ENCODE measurements at places on chromosomes 16 and 17.

DNA sequence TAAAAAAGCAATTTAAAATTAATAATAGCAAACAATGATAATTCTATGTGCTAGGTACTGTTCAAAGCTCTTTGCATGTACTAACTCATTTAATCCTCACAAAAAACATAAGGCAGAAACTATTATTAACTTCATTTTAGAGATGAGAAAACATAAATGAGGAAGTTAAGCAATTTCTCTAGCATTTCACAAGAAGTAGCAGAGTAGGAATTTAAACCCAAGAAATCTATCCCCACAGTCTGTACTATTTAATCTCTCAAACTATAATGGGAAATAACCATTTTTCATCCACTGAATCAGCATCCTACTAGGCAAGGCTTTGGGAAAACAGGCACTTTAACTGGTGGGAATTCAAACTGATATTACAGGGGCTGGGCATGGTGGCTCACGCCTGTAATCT lies 42.2 kb upstream of the INTS2 start:
- no peak for DNase-seq

DNA sequence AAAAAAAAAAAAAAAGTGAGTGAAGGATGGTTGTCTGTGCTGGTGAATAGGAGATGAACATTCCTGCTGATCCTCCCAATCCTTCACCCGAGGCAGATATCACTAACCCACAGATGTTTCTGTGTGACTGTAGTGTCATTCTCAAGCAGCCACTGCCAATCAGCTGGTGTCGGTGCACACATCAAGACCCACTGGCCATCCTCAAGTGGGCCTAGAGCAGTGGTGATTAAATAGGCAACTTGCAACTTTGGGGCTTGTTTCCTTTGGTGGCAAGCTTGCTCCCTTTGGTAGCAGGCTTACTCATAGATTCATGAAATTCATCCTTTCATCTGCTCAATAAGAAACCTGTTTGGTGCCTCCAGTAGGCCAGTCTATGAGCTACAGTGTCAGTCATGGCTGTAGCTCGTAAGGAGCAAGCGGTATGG lies 51.1 kb upstream of the LGALS9 start:
- no peak for DNase-seq

DNA sequence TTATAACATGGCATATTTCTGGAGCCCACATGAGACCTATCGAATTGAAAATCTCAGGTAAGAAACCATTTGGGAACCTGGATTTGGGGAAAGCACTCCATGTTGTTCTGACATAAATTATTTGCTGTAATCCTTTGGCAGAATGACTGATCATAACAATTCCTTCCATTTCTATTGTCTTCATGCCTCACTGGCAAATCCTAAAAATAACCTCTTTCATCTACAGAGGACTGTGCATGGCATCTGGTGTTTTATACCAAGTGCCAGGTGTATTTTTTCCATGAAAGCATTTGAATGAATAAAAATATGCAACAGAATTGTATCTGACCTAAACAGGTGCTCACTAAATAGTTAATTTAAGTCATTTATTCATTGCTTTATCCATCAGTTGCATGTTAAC lies 33.7 kb upstream of the COQ7 start:
- DNase-seq = no peak

DNA sequence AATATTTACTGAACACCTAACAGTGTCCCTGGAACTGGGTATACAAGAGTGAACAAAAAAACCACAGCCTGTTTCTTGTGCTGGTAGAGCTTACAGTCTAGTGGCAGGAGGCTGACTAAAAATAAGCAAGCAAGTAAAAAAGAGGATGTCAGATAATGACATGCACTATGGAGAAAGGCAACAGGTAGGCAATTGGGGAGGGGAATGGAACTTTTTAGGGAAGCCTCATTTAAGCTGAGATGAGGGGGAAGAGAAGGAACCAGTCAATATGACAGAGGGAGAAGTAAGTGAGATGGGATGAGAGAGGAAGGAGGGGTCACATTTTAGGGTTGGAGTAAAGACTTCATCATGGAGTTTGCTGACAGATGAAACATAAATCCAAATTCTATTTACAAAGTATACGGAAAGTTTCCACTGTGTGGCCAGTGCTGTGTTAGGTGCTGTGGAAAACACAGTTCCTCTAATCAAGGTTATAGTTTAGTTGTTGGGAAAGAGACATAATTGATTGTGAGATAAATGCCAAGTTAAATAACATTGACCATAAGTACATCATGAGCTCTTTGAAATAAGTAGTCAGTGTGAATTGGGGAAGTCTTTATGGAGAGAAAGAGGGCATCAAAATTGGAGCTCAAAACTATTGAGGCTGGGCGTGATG lies 251.4 kb downstream of the FTO start:
- DNase-seq = no peak

DNA sequence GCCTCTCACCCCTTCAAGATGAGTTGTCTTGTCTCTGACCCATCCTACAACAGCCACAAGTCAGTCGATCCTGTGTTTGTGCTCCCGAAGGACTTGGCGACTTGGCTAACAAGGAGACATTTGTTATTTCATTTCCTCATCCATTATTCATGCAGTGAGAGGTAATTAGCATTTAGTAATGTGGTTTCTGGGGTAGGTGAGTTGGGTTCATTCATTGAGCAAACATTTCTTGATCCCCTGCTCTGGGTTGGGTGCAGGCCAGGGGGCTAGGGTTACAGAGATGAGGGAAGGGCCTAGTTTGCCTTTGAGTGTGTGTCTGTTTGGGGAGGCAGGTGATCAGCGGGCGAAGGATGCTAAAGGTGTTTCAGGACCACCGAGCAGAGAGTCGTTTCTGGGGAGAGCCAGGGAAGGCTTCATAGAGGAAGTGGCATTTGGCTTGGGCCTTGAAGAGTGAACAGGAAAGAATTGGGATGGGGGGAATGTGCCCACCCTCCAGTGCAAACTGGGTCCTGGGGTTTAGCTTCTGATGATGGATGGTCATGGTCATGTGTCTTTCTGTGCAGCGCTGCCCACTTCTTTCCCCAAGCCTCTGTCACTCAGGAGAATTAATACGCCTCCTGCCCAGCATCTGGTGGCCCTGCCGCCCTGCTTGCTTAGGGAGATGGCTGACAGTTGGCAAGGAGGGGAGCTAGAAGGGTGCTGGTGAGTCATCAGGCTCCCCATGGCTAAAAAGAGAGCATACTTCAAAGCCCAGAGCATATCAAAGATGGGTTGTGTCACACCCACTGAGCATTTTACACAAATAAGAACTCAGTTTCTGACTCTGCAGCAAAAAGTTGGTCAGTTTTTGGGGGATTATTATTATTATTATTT lies 38.5 kb downstream of the MSI2 start:
- no peak for DNase-seq

- no peak for DNase-seq
Measured at GRCh38 chr17:76404256-76404655, 19.8 kb downstream of the SPHK1 start.

DNA sequence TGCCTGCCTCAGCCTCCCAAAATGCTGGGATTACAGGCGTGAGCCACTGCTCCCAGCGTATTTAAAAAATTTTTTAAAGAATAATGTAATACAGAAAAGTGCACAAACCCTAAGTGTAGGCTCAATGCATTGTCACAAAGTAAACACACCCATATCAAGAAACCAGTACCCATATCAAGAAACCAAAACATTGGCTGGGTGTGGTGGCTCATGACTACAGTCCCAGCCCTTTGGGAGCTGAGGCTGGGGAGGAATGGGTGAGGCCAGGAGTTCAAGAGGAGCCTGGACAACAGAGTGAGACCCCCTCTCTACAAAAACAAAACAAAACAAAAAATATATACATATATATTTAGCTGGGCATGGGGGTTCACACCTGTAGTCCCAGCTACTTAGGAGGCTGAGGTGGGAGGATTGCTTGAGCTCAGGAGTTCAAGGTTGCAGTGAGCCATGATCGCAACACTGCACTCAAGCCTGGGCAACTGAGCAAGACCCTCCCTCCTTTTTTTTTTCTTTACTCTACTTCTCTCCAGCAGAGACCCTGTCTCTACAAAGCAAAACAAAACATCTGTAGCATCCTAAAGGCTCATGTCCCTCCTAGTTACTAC lies 9.3 kb upstream of the PRR14 start:
- DNase-seq = no peak

- DNase-seq = no peak
Measured at GRCh38 chr17:78665952-78666920, 89.0 kb upstream of the DNAH17 start.

DNA sequence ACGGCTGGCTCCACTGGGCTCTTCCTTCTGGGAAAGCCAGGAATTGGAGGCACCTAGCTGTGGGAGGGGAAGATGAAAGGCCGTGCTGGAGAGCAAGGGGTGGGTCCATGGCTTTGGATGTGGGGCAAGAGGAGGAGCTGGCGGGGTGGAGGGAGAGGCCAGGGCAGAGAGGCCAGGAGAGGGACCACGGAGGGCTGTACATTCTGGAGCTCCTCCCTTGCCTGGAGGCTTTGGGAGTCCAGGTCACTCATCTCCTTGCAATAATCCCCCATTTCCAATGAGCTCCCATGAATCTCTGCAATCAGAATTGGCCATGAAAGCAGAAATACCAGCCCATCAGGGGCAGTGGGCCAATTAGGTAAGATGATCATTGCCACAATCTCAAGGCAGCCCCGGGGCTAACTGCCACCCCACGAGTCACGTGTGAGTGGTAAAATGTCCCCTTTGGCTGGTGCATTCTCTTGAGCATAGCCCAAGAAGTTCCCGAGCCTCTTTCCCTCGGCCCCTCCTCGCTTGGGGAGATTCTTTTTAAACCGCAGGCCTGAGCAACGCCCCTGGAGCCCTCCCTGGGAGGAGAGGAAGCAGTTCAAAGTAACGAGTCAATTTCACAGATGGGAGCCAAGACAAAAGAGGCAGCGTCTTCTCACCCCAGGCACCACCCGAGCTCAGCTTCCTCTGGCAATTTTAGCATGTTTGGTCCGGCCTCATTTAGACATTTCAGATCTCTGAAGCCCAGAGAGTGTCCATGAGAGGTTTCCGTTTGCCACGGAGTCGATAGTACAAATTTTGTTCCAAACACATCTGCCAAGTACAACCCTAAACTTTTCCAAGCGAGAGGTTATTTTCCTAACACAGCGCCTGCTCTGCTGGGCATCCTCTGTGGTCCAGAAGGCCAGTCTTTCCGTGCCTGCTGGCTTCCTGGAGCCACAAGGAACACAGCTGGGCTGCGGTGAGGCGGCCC lies 13.4 kb downstream of the RTN4RL1 start:
- DNase-seq = no peak

DNA sequence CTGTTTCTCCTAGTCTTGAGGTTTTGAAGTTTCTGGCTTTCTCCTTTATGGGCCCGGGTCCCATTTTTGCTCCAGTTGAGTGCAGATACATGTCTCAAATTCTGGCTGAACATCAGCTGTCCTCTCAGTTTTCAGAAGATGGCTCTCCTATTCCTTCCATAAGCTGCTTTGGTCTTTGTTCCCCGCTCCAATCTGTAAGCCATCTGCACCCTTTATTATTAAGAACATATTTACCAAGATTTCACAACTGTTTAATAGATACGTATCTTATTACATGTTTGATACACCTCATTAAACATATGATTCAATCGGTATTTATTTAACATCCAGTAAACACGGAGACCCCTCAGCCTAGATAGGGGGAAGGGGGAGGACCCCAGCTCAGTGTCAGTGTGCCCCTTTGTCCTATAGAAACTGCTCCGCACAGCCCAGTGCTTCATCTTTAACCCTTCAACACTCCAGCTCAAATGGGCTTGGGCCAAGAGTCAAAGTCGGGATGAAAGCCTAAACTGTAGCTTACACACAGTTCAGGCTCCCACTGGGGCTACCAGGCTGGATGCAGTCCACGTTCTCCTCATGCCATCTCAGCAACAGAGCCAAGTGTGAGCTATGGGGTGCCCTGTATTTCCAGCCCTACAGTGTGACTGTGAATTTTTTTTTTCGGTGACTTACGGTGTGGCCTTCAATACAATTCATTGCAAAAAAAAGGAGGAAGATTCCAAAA lies 166.0 kb upstream of the ZFHX3 start:
- DNase-seq = no peak

DNA sequence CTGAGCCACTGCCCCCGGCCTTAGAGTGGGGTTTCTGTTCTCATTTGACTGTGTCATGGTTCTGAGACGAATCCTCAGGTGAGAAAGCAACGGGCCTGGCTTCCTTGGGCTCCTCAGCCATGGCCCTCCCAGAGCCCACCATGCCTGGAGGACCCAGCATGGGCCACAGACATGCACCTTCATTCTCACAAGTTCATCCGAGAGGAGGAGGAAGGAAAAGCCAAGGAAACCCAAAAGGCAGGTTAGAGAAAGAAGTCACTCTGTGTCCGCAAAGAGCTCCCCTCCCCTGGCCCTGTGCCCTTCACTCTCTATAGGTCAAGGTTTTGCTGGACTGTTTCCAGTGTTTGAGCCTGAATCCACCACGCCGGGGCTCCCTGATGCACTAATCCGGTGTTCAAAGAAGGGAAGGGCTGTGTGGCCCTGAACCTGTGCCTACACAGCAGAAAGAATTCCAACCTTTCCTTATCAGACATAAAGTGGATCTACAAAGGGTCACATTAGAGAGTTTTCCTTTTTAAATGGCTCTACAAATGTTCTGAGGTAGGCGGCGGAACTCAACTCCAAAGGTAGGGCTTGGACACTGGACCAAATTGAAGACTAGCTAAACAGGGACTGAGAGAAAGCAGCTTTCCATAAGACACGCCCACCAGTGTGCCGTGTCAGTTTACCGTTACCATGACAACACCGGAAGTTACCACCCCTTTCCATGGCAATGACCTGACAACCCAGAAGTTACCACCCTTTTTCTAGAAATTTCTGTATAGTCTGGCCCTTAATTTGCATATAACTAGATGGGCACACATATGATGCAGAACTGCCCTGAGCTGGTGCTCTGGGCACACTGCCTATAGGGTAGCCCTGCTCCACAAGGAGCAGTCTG lies 15.9 kb upstream of the PECAM1 start:
- no peak for DNase-seq

DNA sequence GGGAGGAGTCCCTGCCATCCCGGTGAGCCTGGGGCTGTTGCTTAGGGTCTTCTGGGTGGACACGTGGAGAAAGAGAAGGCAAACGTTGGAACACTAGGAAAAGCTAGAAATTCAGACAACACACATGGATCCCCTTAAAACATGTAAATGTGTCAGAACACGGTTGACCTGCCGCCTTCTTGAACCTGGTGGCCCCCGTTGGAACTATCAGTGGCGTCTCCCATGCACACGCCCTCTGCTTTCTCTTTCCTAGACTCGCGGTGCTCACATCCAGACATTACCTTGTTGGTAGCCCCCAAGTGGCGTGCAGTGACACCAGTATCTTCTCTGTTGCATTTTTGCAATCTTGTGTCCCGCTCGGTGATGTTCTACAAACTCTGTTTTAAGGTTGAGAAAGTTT lies 18.6 kb downstream of the CIBAR2 start:
- DNase-seq = no peak
